ENCODE measurements at places on chromosomes 4 and X. TPM values are rescaled to one million over a fixed set of nuclear protein-coding genes. Genes with fewer than 3 reads are reported as not detected.

DNA sequence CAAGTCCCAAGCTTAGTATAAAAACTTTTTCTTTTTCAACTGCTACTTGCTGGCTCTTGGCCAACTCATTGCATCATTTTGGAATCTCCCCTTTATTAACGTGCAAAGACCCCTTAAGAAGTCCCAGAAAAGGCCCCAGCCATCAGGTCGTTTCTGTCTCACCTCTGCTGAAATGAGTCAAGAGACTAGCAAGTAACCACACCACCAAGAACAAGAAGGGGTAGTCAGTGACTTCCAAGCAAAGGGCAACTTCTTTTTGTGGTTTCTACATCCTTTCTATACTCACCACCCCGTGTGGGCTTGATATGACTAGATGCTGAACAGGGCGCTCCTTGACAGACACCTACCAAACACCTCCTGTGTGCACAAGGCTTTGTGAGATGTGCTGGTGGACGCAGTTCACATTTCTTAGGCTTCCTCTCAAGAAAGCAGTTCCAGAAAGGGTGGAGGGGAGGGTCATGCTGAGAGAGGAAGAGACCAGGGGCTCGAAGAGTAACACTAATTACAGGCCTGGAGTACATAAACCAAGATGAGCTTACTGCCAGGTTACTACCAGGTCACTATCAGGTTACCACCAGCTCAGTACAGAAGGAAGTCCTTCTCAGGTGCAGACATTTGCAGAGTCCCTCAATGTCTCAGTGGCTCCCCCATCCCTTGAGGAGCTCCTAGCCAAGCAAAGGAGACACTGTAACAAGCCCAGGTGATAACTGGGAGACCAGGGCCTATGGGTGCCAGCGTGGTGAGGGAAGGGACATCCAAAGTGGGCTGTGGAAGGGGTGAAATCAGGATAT lies 19.3 kb downstream of the JAKMIP1 start:
- H3K4me1 ChIP-seq: no peaks in the 10 kb centered on the region
- H3K27me3 ChIP-seq: no peaks in the 10 kb centered on the region
- H3K4me3 ChIP-seq: no peak overlapping the region
- no peaks in the 10 kb centered on the region for H3K36me3 ChIP-seq
- DNase-seq: no peak

- no peak overlapping the region for H3K27ac ChIP-seq
- no peaks in the 10 kb centered on the region for H3K27me3 ChIP-seq
- H3K4me1 ChIP-seq: no peaks in the 10 kb centered on the region
- DNase-seq: no peak
These were observed 680.9 kb upstream of the ATOH1 start for GRCh38 chr4:93147524-93148212.

Gene CCDC149
- 1.5 TPM for total RNA-seq

DNA sequence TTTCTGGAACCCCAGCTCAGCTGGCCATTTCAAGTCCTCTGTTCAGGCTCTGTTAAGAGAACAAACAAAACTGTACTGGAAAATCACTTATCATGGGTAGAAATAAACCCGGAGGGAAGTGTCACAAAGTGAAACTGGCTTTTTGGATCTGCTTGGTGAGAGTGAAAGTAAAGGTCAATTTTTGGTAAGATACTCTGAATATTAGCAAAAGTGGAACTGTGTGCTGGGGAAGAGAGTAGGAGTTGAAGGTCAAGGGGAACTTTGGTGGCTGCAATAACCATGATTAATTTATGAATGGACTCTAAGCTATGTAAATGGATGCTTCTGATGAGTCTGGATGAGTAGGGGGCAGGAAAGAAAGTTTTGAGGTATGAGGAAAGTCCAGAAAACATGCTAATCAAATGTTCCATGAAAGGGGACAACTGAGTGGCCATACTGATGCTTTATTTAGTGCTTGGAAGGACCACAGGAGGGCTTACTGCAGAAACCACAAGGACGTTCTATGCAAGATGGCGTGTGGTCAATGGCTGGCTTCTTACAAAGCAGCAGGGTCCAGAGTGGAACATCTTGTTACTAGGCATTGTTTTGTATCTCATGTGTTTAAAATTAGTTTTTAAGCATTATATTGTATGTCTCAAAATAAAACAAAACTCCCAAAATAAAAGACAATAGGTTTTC lies 36.8 kb upstream of the TNIP3 start:
- DNase-seq: no peak
- peaks cover 5% of the 10 kb centered on the region for H3K4me1 ChIP-seq
- no peaks in the 10 kb centered on the region for H3K36me3 ChIP-seq
- no peak overlapping the region for H3K27ac ChIP-seq

Gene MXRA5
- 6.1 TPM for total RNA-seq

- H3K4me1 ChIP-seq: peaks cover 13% of the 10 kb centered on the region
- peak; percentile 28 for DNase-seq
- H3K27ac ChIP-seq: no peak overlapping the region
- H3K4me3 ChIP-seq: no peak overlapping the region
- H3K27me3 ChIP-seq: no peaks in the 10 kb centered on the region
- no peaks in the 10 kb centered on the region for H3K36me3 ChIP-seq
These were observed 37.3 kb upstream of the RASL11B start for GRCh38 chr4:52824603-52825459.

- H3K4me1 ChIP-seq: peaks cover 14% of the 10 kb centered on the region
- peak overlapping the region; percentile 84 for H3K27ac ChIP-seq
- peak overlapping the region; percentile 46 for H3K4me3 ChIP-seq
- DNase-seq: no peak
These were observed 8.1 kb downstream of the MBNL3 start for GRCh38 chrX:132480581-132481203.

- H3K27me3 ChIP-seq: no peaks in the 10 kb centered on the region
- H3K36me3 ChIP-seq: no peaks in the 10 kb centered on the region
- H3K4me3 ChIP-seq: no peak overlapping the region
- no peak for DNase-seq
These were observed 50.9 kb downstream of the CPZ start for GRCh38 chr4:8643441-8643840.

DNA sequence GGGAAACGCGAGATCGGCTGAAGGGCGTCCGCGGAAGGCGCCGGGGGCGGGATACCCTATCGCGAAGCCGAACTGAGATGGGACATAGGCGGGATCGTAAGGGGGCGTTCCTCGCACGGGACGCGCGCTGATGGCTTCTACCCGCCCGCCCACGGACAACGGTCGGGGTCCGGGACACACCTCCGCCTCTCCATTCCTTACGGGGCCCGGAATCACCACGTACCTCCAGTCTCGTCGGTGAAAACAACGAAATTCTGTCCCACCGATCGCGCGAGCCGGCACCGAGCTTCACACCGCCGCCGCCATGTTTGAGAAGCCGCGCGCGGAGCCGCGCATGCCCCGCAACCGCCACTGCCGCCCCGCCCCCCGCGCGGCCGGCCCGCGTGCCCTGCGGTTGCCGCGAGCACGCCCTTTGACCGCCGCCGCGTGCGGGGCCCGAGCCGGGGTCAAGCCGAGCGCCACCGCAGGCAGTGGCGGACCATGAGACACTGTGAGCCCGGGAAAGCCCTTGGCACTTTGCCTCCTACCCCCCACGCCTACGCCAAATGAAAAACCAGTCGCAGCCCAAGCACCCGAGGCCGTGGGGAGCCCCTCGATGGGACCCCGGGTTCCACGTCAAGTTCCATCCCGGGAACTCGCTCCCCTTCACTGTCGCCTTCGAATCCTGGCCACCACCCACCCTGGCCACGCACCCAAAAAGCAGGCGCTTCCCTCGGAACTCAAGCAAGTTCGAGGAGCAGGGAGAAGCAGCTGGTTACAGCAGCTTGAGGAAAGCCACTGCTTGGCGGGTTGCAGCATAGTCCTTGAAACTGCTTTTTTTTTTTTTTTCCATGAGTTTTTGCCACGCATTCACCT lies at the start of gene SCML2:
TSS of gene SCML2 (minus strand) at position 320 of the 855 bp plus-strand sequence. CDS start 20,617 bp downstream, outside the sequence.
- no peaks in the 10 kb centered on the region for H3K4me1 ChIP-seq
- DNase-seq: no peak
- no peaks in the 10 kb centered on the region for H3K27me3 ChIP-seq
- no peaks in the 10 kb centered on the region for H3K36me3 ChIP-seq
- peak within 1 kb of the TSS; percentile 56 for H3K4me3 ChIP-seq

GRCh38 chrX:41351923-41352322 lies 18.0 kb downstream of the DDX3X start:
- no peaks in the 10 kb centered on the region for H3K4me1 ChIP-seq
- peaks cover 35% of the 10 kb centered on the region for H3K36me3 ChIP-seq
- no peak for DNase-seq

All from thymus (tissue), 14 donors.